NCI-H1092 treated with DMSO at 0.1 percent for 48 hours (cell line): ENCODE measurements at places on chromosomes 11 and 22.
A peak's percentile ranks its signal among the peaks of the same experiment; 100 is the strongest.

DNA sequence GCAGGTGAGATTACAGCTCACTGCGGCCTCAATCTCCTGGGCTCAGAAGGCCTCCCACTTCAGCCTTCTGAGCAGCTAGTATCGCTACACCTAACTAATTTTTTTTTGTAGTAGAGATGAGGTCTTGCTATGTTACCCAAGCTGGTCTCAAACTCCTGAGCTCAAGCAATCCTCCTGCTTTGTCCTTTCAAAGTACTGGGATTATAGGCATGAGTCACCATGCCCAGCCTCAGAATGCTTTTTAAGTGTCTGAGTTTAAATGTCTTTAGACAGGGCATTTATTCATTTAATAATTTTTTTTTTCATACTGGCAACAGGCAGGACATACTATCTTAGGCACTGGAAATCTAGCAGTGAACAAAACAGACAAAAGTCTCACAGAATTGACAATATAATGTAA is 27.7 kb downstream of the LRP4 start:
- DNase-seq = no peak

GRCh38 chr22:20052309-20053259 is 27.5 kb upstream of the DGCR8 start:
- no peak for DNase-seq

GRCh38 chr11:66183494-66184048 is 84.9 kb upstream of the RAB1B start:
- DNase-seq = no peak

DNA sequence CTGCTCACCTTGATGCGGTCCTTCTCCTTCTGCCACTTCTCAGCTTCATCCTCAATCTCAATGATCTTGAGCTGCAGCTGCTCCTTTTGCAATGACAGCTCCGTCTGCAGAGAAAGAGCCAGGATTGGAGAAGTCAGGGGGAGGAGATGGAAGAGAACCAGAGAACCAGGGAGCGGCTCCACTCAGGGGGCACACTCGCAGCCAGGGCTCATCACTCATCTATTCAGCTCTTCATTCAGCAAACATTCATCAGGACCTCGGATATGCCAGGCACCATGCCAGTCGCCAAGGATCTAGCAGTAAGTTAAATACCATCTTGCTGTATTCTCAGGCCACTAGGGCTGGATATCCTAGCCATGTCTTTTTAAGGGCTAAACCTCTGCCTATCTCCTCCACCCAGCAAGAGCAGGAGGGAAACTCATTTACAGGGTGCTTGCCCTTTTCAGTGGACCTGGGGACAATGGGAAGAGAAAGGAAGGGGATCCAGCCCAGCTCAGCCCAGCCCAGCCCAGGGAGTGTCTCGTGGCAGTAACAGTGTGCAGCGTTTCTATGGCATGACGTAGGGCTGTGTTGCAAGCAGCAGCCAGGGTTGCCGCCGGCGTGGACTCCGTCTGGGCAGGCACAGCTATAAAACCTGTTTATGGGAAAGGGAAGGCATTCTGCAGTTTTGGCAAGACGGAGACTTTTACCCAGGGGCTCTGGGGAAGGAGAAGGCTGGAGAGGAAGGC is 9.4 kb downstream of the TRIM29 start:
- DNase-seq = peak; percentile 71

DNA sequence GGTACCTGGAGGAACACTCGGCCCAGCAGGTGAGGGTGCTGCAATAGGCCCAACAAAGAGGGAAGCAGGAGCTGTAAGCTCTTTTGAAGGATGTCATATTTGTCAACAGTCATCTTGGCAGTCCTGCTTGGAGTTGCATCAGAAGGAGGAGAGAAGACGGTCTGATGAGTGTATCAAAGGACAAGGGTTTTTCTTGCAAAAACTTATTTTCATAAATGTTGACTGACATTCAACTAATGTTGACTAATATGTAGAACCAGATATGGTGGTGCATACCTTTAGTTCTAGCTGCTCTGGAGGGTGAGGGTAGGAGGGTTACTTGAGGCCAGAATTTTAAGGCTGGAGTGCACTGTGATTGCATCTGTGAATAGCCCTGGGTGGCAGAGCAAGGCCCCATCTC is 72.3 kb downstream of the CABIN1 start:
- DNase-seq = no peak

GRCh38 chr22:42949159-42949558 is 65.8 kb downstream of the PACSIN2 start:
- no peak for DNase-seq

GRCh38 chr11:71120471-71120896 is 131.9 kb downstream of the SHANK2 start:
- peak; percentile 93 for DNase-seq

GRCh38 chr11:67076202-67076601 is 19.6 kb downstream of the RHOD start:
- DNase-seq = no peak

GRCh38 chr11:119368121-119369034 is 13.1 kb downstream of the USP2 start:
- peak; percentile 82 for DNase-seq

DNA sequence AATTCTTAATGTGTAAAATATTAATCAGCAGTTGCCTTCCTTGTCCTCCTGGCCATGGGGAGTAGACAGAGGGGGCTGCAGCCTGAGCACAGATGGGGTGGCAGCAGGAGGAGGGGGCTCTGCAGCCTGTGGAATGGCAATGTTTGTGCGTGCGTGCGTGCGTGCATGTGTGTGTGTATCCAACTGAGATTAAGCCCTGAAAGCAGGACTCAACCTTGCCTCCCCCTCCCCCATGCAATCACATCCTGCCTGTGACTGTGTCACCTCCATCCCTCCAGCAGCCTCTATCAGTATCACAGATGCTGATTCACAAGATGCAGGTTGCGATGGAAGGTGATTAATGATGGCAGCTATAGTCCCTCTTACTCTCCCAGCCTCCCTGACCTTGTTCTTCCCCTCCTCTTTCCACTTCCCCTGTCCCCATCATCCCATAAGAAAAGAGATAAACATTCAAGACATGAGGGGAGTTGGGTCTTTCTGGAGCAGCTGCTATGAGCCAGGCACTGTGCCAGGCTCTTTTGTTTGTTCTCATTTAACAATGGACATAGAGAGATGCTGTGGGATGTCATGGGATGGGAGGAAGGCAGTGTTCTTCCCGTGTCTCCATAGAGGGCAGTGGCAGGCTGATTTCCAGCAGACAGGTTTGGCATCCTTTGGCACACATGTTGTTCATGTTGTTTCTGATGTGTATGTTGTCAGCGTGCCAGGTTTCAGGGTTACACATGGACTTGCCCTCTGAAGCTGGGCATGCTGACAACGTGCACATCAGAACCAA is 43.8 kb upstream of the NECTIN1 start:
- DNase-seq = peak; percentile 87

DNA sequence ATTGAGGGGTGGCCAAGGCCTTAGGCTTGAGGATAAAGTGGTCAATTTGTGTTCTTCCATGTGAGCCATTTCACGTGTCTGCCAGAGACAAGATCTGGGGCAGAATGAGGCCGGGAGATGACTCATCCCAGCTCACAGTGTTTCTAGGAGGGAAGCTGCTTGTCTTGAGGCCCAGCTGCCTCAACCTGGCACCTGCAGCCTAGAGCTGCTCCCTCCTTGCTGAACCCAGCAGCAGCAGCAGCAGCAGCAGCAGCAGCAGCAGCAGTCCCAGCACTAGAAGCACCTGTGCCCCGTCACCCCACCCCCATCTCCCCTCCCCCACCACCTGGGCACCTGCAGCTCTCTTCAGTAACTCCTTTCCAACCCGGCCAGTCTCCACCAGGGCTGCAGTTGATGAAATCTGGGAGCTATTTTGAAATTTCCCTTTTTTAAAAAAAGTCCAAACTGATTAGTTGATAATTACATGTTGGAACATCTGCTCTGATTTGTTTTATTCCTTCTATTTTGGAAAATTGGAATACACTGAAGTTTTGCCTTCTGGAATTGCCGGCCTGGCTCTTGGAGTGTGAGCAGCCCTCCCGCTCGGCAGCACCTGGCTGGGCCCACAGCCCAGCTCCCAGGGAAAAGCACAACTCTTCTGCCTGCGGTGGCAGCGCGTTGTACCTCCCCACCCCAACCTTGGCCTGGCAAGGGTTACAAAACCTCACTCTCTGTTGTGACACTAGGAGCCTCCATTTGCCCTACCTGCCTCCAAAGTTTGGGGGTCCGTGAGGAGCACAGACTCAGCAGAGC is 143.5 kb downstream of the NXPE2 start:
- DNase-seq = no peak

DNA sequence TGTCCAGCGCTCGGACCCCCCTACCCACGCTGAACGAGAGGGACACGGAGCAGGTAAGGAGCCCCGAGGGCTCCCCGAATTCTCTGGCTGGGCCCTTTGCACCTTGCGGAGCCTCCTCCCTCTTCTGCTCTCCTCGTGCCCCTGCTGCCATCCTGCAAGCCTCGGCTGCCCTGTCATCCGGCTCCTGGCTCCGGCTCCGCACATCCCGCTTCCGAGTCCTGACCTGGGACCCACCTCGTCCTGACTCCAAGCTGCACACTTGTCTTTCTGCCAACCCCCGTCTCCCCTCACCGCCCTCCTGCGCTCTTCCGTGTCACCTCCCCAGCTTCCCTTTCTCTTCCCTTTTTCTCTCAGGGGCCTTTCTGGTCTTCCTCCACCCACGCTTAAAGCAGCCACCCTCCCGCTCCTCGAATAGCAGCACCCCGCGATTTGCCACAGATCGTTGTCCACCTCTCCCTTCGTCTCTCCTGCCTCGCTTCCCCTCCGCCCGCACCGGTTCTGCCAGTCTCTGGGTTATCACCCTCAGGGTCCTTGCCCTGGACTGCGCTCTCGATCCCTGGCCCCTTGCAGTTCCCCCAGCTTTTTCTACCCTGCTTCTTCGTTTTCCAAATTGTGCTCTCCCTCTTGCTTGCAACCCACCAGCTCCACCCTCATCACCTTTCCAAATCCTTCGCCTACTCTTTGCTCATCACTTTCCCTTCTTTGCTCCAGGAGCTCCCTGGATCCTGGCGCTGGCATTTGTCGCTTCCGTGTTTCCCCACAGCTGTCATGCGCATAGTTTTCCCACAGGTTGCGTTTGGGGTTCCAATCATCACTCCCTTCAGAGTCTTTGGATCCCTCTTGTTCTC is 822 bp downstream of the MARK2 start:
- peak; percentile 46 for DNase-seq
